ENCODE measurements at places on chromosomes 11 and 22. TPM values are rescaled to one million over a fixed set of nuclear protein-coding genes. Genes with fewer than 3 reads are reported as not detected.

DNA sequence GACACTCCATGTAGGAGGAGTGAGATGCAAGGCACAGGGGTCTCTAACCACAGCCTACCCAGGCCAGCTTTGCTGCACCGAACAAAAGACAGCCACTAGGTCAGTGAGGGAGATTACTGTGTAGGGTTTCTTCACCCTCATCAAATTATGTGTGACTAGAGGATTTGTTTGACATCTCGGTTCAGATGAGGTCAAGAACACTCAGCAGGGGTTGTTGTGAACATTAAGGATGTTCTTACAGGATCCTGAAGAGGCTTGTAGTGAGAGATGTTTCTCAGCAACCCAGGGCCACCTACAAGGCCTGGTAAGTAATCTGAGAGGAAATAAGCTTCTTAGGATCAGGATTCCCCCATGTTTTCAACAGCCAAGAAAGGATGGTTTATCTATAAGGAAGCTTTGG is 202.1 kb downstream of the NXPE2 start:
- no peak for DNase-seq

Gene RBFOX2
- total RNA-seq, result 1.1 TPM

Gene DCUN1D5
- total RNA-seq, result 23.1 TPM

- DNase-seq, result peak; percentile 69
These were observed 753 bp downstream of the STX3 start for GRCh38 chr11:59755701-59756557.

GRCh38 chr11:42271306-42271705 is 811.9 kb upstream of the LRRC4C start:
- DNase-seq, result no peak

- no peak for DNase-seq
These were observed 7.6 kb downstream of the CLPB start for GRCh38 chr11:72426758-72427157.

Gene CCDC73
- total RNA-seq, result not detected

- DNase-seq, result no peak
These were observed 8.5 kb downstream of the SH3BP1 start for GRCh38 chr22:37647928-37648327.

DNA sequence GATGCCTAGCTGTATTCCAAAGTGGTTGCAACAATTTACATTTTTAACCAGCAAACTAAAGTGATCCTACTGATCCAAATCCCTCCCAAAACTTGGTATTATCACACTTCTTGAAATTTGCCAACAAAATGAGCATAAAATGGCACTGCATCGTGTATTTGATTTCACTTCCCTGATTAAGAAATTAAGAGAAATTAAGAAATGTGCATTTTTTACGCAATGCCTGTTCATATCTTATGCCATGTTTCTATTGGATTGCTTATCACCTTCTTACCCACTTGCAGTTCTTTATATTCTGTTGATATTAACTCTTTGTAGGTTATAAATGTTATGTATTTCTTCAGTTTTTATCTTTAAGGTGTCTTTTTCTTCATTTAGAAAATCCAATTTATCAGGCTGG is 80.6 kb downstream of the DENND5A start:
- DNase-seq, result no peak

DNA sequence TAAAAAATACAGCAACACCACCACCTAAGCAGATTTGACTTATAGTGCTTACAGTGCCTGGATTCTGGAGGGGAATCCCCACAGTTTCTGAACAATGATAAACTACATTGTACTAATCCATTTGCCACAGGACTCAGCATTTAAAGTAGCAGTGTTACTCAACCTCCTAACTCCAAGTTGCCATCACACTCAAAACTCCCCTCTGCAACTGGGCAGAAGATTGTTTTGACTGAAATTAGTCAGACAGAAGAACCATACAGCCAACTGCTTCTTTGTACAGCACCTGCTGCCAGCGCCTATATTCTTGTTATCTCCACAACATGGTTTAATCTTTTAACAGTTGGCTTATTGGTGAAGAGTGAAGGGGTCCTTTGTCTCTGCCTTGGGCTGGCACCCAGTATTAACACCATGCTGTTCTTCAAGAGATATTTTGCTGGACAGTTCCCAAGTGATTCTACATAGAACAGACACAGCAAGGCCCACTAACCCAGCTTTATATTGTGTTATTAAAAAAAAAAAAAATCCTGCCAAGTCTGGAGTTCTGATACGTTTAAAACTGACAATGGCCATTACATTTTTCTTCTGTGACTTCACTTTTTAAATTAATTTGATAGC is 273.2 kb downstream of the DCDC1 start:
- DNase-seq, result no peak

Gene INPPL1
- 166 TPM for total RNA-seq

Gene GPR83
- 0.17 TPM for total RNA-seq

Gene ZBTB16
- 13.1 TPM for total RNA-seq

DNA sequence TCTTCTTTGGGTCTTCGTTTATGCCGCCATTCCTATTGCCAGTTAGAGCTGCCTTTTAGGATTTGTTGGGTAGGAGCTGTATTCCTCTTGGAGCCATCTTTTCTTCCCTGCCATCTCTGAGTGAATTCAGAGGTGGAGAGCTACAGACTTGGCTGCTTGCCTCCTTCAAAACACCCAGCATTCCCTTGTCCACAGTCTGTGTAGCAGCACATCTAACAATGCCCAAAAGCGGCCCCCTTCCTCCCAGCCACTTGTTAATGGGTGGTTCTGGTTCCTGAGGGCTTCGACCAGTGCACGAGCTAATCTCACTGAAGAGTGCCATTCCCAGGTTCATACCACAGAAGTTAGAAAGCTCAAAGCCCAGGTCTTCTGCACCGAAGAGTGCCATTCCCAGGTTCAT is 37.7 kb downstream of the MARK2 start:
- no peak for DNase-seq

- DNase-seq, result no peak
These were observed 45.7 kb downstream of the PAMR1 start for GRCh38 chr11:35479731-35480130.

Gene MS4A12
- not detected for total RNA-seq

GRCh38 chr11:122733318-122733717 is 77.8 kb downstream of the UBASH3B start:
- no peak for DNase-seq

Gene SCUBE2
- not detected for total RNA-seq

DNA sequence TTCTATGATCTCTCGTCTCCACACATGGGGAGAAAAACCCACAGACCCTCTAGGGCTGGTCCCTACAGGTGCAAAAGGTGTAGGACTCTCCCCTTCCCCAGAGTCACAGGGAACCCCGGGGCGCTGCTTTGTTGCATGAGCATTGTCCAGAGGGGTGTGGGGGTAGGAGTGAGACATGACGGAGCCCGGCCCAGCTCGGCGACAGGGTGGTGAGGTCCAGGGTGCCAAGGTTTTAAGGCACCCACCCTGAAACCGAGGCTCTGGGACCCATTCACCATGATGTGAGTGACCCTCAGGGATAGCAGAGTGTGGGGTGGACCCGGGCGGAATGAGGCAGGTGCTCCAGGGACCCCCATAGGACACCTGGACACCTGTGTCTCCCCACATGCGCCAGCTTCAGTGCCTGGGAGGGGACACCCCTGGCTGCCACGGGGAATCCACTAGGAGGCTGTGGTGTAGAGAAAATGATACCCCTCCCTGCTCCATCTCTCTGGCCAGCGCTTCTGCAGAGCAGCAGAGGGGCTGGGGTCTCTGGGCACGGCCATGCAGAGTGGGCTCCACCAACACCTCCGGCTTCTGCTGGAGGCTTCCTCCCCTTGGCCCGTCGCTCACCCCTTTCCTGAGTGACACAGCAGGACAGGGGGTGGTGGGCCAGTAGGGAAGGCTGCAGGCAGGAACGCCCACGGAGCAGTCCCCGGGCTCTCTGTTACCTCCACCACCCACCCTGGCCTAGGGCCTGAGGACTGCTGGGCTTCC is 15.2 kb downstream of the KRTAP5-5 start:
- no peak for DNase-seq

GRCh38 chr11:617912-618682 is 2.3 kb upstream of the IRF7 start:
- DNase-seq, result peak; percentile 30

GRCh38 chr11:47162426-47162825 is 14.3 kb downstream of the ARFGAP2 start:
- DNase-seq, result no peak

DNA sequence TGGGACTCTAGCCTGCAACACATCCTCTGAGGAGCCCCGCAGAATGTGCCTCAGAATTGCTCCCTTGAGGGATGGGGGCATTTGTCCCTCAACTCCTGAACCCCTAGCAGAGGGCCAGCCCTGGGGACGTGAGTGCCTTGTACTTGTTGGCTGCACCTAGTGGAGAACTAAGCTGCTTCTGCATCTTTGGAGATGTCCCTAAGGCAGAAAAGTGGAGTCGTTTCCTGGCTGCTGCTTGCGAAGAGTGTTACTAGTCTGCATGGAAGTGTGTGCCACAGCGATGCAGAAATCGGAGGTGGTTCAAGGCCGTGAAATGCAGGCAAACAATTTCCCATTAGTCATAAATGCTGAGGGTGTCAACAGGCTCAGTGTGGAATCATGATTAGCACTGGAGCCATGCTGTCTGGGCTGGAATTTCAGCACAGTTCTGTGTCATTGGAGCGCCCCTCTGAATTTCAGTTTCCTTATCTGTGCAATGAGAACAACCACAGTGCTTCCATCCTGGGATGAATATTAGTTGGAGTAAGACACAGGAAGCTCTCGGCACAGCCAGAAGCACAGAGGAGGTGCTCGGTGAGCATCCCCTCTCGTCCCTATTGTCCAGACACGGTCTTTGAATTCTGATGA is 56.5 kb downstream of the MIAT start:
- DNase-seq, result no peak

DNA sequence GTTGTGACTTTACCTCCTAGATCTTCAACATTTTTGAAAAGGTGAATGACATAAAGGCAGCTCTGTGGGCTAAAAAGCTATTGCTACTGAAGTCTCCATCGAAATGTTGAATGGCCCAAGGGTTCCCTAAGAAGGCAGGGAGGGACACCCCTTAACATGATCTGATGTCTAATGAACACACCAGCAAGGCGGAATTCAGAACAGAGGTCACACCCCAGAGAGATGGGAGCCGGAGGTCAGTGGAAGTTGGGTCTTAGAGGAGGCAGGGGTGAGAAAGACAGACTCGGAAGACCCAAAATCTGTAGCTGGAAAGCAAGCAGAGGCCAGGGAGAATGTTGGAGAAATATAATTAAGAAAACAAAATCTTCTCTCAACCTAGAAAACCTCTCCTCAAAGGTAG is 79.0 kb downstream of the TRIM29 start:
- no peak for DNase-seq

DNA sequence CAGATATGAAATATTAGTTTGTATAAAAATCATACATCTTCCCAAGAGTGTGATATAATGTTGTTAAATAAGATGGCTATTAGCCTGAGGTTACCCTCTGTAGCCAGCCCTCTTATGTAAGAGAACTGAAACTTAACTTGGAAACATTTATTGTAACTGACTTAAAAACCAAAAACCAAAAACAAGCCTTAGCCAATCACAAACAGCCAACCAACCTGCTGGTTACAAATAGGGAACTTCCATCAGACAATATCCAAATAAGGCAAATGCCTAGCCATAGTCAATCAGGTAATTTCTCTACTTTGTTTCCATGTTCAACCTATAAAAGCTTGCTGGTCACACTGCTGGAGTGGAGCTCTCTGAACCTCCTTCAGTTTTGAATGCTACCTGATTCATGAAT is 14.1 kb downstream of the KBTBD3 start:
- no peak for DNase-seq

DNA sequence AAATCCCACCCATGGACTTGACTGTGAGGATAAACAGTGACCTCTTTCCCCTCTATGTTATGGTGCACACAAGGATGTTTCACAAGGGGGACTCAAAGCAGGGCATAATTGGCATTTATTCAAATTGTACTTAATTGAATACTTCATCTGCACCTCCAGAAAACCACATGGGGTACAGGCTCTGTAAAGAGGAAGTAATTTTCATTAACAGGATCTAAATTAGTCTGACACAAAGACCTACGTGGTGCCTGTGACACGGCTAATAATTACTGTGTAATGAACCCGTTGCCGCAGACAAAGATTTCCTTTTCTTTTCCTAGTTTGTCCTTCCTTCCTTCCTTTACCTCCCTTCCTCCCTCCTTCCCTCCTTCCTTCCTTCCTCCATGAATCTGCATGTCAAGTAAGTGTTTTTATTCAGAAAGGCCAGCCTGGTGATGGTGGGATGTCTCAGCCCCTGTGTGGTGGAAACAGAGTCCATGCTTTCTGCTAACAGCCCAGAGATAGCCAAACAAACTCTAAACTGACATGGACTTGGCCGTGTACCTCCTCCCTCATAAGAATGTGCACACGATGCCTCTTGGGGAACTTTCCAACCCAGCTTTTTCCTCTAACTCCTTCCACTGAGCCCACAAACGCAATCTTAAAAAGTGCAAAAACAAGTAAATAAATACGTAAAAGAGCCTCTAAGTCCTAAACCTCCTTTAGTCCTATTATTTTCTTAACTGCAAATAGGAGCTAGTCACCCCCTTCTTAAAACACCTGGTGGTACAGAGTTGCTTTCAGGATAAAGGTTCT is 118.8 kb downstream of the INSC start:
- no peak for DNase-seq

DNA sequence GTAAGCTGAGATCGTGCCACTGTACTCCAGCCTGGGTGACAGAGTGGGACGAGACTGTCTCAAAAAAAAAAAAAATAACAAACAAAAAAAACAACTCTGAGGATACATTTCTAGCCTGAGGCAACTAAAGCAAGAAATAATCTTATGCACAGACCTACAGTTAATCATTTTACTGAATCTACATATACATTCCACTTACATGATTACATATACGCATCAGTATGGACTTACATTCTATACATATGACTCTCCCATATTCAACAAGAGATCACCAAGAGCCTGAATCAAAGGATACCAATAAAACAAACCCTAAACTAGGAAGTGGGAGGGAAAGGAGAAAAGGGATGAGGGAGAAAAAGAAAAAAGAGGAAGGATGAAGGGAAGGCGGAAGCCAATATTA is 1.1 kb downstream of the ALG8 start:
- DNase-seq, result no peak

DNA sequence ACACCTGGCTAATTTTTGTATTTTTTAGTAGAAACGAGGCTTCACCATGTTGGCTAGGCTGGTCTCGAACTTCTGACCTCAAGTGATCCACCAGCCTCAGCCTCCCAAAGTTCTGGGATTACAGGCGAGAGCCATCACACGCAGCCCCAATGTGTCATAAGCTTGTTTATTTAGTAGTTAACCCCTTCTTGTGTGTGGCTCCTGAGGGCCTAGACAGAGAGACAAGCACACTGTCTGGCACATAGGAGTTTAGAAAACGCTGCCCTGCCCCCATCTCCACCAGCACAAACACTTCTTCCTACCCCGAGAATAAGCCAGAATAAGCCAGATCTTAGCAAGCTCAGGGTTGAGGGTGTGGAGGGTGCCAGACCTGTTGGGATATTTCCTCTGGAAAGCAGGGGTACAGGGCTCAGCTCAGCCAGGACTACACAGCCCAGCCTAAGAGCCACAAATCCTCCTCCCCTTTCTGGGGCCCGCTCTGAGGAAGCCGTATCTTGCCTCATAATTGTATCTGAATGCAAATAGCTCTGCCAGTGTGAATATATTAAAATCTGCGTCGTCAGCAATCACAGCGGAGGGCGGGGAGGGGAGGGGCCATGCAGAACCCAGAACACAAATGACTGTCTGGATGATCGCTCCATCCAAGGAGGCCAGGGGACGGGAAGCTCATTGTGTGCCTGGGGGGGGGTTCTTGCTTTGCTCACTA is 247.3 kb downstream of the MN1 start:
- DNase-seq, result no peak

- no peak for DNase-seq
These were observed 135.0 kb downstream of the BRD1 start for GRCh38 chr22:49692499-49693225.

GRCh38 chr11:6655020-6655789 is 404 bp downstream of the DCHS1 start:
- no peak for DNase-seq
